ENCODE measurements at places on chromosomes 6 and 20.

- DNase-seq = no peak
Measured at GRCh38 chr6:129402244-129402643, 307.7 kb downstream of the ARHGAP18 start.

GRCh38 chr6:88908598-88909548 is 54.5 kb downstream of the RNGTT start:
- no peak for DNase-seq

DNA sequence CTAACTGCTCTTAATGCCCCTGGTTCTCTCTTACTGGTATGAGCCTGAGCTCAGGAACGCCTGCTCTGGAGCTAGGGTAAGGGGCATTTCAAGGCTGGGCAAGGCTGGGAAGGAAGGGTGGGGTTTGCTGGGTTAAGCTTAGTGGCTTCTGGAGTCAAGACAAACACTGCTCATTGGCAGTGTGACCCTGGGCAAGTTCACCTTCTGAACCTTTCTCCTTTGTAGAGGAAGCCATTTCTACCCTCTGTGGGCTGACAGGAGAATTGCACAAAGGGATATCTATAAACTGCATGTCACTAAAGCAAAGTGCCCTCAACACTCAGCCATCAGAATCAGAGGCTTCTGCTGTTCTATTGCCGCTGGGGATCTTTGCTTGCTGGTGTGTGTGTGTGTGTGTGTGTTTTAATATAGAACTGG is 20.3 kb upstream of the LRRN4 start:
- DNase-seq = no peak

DNA sequence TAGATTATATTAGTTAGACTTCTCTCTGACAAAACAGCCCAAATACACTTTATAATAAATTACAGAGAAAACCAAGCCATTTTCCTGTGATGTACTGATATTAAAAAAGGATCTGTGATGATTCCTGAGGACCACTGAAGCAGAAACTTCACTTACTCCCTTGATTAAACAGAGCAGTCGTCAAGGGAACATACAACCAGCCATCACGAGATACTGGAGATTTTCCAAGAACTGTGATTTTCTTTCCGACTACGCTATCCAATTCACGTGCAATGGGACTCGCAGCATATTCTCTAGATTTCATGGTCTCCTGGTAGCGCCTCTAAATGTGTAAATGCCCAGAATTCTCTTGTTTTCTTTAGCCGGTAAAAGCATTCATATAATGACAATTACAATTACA is 377.4 kb downstream of the PHF3 start:
- no peak for DNase-seq

- no peak for DNase-seq
Measured at GRCh38 chr20:36154700-36155628, at the start of gene EPB41L1. Gene EPB41L1 (plus strand): TSS chr20:36154740. CDS start chr20:36173778, 19,038 bp downstream.

DNA sequence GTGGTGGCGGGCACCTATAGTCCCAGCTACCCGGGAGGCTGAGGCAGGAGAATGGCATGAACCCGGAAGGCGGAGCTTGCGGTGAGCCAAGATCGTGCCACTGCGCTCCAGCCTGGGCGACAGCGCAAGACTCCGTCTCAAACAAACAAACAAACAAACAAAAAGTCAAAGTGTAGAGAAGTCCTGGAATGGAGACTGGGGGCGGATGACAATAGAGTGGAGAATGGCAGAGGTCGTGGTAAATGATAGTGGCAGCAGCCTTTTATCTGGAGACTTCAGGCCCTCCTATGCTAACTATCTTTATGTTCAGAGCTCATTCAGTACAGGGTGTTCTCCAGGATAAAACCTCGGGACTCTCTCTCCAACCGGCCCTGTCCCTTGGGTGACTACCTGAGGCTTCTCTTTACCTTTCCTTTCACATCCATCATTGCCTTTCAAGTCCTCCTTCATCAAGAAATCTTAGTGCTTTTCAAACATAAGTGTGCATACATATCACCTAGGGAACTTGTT is 1.4 kb upstream of the FKBPL start:
- no peak for DNase-seq

DNA sequence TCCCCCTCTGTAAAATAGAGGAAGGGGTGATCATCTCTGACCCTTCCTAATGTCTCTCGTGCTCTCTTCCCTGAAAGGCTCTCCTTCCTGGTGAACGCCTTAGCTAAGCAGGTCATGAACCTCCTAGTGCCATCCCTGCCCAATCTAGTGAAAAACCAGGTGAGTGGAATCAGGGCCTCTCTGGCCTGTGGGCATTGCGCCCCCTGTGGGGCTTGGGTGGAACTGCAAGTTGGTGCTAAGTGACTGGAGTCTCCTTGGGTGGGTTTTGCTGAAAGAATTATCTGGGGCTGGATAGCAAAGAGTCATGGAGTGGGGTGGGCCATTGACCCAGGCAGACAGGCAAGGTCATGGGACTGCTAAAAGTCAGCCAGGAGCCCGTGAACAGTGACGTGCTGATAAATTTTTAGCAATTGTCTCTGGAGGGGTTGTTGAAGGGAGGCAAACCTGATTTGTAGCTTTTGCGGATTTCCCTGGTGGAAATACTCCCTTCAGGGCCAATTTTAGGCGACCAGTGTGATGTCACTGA is 8.9 kb downstream of the BPIFB1 start:
- DNase-seq = no peak

- DNase-seq = no peak
Measured at GRCh38 chr20:37348792-37349516, 3.0 kb downstream of the SRC start.

DNA sequence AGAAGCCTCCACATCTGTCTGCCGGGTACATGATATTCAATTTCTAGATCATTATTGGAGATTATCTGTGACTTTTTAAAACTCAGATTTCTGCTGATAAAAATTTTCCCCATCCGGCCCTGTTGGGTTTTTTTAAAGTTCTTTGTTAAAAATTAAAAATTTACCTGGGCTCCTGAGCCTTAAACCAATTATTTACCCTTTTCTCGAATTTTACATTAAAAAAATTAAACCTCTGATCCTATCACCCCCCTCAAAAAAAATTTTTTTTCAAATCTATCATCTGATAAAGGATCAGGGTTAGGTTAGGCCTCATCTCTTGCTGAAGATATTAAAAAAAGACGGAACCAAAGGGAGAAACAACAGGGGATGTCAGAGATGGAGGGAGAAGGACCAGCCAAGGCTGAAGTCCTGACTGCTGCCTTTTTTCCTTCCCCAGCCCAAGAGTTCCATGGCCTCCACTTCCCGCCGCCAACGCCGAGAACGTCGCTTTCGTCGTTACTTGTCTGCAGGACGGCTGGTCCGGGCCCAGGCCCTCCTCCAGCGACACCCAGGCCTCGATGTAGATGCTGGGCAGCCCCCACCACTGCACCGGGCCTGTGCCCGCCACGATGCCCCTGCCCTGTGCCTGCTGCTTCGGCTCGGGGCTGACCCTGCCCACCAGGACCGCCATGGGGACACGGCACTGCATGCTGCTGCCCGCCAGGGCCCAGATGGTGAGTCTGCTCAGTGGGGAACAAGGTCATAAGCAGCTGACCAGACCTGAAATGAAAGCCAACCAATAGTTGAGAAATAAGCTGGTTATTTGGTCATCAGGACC is 527 bp downstream of the NFKBIL1 start:
- DNase-seq = no peak

- DNase-seq = no peak
Measured at GRCh38 chr6:157721426-157721825, 101.6 kb upstream of the SNX9 start.

GRCh38 chr6:45044510-45045252 is 283.4 kb upstream of the RUNX2 start:
- DNase-seq = no peak

GRCh38 chr6:30891816-30892538 is 7.7 kb downstream of the DDR1 start:
- no peak for DNase-seq

DNA sequence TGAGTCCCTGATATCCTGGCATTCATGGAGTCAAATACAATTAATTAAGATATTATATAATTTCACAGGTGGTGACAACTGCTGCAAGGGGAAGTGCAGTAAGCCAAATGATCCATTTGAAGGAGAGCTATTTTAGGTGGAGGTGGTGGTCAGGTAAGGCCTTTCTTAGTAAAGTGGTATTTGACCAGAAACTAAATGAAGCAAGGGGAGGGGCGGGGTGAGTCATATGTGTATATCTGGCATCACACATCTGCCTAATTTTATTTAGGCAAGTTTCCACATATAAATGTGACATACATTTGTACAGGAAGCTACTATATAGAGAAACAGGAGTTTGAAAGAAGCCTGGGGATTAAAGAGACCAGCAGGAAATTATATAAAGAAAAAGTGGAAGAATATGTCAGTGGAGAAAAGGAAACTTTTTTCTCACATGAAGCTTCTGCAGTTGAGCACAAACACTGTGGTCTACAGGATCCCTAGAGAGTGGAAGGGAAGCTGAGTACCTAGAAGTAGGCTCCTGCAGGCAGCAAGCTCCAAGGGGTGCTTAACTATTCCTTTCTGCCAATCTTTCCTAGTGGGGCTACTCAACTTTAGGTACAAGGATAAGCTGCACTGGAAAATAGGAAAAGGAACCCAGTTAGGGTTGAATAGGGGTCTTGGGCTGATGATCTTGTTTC is 99.6 kb downstream of the OGFRL1 start:
- DNase-seq = no peak

- peak; percentile 7 for DNase-seq
Measured at GRCh38 chr6:169654598-169655391, 47.0 kb downstream of the WDR27 start.

DNA sequence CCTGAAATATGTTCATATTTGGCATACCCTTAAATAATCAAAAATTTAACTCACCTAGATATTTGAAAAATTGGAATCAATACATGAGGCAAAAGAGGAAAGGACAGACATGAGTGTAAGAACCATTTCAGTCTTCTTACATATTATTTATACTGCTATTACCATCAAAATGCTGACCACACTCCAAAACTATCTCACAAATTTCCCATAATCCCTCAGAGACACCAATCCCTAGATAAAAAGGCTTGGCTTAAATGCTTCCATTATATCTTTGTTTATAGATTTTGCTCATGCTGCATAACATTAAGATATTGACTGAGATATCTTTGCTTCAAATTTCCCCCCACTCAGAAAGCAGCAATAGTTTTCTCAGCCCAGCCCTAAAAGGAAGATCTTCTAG is 11.7 kb upstream of the NT5DC1 start:
- no peak for DNase-seq

GRCh38 chr6:118844915-118845314 is 49.0 kb upstream of the ASF1A start:
- DNase-seq = no peak

- no peak for DNase-seq
Measured at GRCh38 chr6:72650081-72650745, 28.3 kb downstream of the KCNQ5 start.

DNA sequence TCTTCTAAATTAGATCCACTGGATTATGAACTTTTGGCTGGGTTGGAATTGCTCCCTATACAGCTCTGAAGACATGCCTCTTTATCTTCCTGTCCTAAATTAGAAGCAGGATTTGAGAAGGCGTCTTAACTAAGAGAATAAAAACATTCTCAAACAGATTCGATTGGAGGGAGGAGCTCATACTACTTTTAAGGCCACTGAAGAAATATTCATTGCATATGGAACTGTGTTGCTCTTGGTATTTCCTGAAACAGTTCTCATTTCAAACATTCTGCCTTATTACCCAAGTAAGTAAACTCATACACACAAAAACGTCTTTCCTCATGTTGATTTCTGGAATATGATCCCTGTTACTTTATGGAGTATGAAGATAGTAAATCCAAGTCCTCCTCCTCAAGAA is 519.7 kb upstream of the CDH4 start:
- DNase-seq = no peak

DNA sequence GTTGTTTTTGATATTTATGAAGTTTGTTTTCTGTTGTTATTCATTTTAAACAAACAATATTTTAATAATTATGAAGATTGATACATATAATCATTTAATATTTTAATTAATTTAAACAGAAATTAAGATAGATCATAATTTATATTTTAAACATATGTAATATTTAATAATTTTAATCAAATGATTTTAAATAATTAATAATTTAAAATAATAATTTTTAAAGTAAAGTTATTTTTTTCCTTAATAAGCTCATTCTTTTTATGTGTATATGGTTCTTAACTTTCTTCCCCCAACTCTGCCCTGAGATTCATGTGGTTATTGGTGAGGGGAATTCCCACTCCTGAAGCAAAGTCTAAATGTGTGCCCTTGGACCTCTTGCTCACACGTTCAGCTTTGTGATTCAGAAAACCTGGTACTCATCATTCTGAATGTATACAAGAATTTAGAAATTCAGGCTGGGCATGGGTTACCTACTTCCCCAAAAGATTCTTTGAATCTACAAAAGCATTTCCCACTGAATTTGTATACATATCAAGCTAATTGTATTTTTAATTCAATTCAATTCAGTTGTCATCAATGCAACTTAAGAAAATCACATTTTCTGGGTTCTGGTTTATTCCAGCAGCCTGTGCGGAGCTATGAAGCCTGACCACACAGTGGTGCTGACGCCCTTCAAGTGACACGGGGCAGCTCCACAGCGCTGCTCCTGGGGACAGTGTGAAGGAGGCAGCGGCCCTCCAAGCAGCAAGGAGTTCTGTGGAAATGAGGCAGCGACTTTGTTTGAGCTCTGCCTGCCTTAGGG is 168.9 kb upstream of the UST start:
- DNase-seq = no peak

- DNase-seq = no peak
Measured at GRCh38 chr6:154370545-154370944, 13.9 kb upstream of the IPCEF1 start.

DNA sequence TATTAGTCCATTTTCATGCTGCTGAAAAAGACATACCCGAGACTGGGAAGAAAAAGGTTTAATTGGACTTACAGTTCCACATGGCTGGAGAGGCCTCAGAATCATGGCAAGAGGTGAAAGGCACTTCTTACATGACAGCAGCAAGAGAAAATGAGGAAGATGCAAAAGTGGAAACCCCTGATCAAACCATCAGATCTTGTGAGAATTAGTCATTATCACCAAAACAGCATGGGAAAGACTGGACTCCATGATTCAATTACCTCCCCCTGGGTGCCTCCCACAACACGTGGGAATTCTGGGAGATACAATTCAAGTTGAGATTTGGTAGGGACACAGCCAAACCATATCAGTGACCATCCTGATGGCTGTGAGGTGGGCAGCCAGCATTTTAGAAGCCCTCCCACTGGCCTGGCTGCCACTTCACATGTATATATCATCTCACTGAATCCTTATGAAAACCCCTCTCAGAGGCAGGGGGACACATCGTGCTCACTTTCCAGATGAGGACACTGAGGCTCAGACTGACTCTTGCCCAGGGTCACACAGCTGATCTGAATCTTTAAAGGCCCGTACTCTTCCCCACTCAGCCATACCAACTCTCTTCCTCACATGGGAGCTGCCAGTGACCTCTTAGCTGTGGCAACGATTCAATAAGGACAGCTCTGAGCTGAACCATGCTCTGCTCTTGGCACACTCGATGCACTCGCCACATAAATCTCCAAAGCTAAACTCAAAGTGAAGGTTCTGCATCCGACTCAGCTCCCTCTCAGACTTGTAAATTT is 25.7 kb downstream of the BMP7 start:
- DNase-seq = no peak

- DNase-seq = no peak
Measured at GRCh38 chr6:163371129-163371528, 43.4 kb upstream of the QKI start.

Data from cerebellar nuclear complex (tissue), 1 donor.